EL (cell line): ENCODE measurements at places on chromosomes 4 and X.

- DNase-seq, result no peak
Measured at GRCh38 chr4:138398322-138398721, 156.2 kb upstream of the SLC7A11 start.

- DNase-seq, result no peak
Measured at GRCh38 chr4:43133566-43133965, 241.1 kb downstream of the GRXCR1 start.

- DNase-seq, result peak; percentile 82
Measured at GRCh38 chr4:177448850-177449249, 6.6 kb upstream of the AGA start.

GRCh38 chr4:17055788-17056187, 157.3 kb upstream of the LDB2 start:
- peak; percentile 91 for DNase-seq

DNA sequence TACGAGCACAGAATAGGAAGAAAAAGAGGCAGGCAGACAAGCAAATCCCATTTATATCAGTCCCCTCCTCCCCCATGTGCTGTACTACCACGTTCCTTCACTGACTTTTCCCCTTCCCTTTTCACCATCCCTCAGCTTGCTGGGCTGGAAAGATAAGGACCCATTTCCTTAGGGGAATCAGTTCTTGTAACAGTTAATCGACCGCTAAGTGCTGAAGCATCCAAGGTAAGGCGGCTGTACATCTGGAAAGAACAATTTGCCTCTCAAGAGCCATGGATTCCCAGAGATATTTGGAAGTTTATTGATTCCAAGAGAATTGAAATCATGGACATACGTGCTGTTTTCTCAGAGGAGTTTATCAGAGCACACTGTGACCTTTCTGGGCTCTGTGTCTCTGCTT, 1688.0 kb downstream of the STIM2 start:
- DNase-seq, result no peak

- no peak for DNase-seq
Measured at GRCh38 chrX:5775846-5776430, 452.7 kb downstream of the NLGN4X start.
